A549 treated with GW870086 at 1 μM for 4 hours (cell line): ENCODE measurements at places on chromosomes 3 and 15. TPM values are rescaled to one million over a fixed set of nuclear protein-coding genes. Genes with fewer than 3 reads are reported as not detected.

Gene GREM1
- total RNA-seq = 4.7 to 8.9 TPM (median 6.2 TPM) in 5 replicates

Gene MBD4
- total RNA-seq = 19.4 to 23.9 TPM (median 22.3 TPM) in 5 replicates

Gene DUOX2
- 0.01 to 0.03 TPM (median 0.03 TPM) in 4 of 5 replicates, not detected in the other for total RNA-seq

Gene XYLB
- 3.6 to 4.0 TPM (median 3.8 TPM) in 5 replicates for total RNA-seq

Gene SNTN
- total RNA-seq = not detected in 5 replicates

Gene CHST2
- 0.57 to 0.86 TPM (median 0.60 TPM) in 5 replicates for total RNA-seq

Gene C3orf20
- 0.05 TPM in 1 of 5 replicates, not detected in the others for total RNA-seq

Gene SCN11A
- 0.02 TPM in 1 of 5 replicates, not detected in the others for total RNA-seq

Gene COX17
- 98.6 to 134 TPM (median 107 TPM) in 5 replicates for total RNA-seq

Gene TGM4
- 0.10 to 0.20 TPM (median 0.17 TPM) in 5 replicates for total RNA-seq
